ENCODE measurements at places on chromosomes 3 and 15.

DNA sequence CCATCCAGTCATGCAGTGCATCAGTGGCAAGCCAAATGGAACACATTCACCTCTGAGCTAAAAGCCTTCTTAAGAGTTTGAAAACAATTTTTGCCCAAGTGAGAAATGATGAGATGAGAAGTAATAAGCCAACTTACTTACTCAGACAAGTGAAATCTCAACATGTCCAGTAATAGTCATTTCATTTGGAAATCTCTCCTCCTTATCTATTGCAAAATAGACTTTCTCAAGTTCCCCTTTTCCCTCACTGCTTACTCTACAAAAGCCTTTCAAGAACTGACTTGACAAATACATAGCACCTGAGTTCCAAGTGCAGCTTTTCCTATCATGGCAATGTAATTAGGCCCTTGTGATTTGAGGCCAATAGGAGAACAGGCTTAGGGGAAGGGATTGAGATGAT, 282.3 kb downstream of the SLC9A9 start:
- DNase-seq: no peak

- no peak for DNase-seq
Observed at GRCh38 chr3:52279596-52279995, 1.1 kb upstream of the WDR82 start.

DNA sequence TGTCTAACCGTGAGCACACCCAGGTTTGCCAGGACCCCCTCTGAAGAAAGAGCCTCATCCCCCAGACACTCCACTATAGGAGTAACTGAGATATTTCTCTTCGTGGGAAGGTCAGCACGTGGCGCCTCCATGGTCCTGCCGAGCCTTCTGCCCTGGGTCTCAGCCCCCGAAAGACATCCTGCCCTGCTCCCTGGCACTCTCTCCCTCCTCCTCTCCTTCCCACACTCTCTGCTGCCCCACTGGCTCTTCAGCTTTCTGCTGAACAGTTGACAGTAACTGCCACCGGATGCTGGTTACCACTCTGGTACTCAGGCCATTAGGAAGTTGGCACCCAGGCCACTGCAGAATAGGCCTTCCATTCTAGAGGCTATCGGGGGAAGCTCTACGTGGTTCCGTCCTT, 185.2 kb downstream of the UACA start:
- DNase-seq: no peak

DNA sequence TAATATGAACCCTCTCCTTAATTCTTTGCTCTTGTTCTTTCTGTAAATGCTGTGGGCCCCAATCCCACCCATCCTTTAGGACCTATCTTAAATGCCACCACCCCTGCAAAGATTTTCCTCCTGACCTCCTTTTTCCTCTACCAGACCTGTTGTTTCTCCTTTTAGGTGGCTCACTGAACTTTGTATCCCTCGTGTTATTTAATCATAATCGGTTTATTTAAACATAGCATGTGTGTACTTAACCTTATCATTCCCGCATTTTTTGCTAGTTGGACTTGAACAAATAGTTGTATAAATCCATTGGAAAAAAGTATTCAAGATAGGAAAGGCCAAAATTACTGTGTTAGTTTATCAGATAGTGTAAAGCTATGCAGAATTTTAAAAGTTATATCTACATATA, 988 bp upstream of the NFKBIZ start:
- no peak for DNase-seq
